ENCODE measurements at places on chromosomes 5 and 9.

DNA sequence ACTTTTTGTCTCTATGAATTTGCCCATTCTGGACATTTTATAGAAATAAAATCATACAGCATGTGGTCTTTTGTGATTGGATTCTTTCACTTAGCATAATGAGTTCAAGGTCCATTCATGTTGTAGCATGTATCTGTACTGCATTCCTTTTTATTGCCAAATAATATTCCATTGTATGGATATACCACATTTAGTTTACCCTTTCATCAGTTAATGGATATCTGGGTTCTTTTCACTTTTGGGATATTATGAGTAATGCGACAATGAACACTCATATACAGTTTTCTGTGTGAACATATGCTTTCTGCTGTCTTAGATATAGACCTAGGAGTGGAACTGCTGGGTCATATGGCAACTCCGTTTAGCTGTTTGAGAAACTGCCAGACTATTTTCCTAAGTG lies 41.3 kb upstream of the MAST4 start:
- DNase-seq, result no peak

DNA sequence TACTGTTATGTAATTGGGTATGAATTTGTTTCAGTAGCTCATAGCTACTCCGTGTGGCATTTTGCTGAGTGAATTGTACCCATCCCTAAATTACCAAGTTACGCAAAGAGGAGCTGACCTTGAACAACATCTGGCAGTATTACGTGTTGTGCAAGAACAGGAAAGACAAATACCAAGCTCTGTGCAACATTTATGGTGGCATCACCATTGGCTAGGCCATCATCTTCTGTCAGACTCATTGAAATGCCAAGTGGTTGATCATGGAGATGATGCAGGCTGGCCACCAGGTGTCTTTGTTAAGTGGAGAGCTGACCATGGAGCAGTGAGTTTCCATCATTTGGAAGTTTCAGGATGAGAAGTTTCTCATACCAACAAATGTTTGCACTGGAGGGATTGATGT lies 15.0 kb downstream of the ZSWIM6 start:
- DNase-seq, result no peak

DNA sequence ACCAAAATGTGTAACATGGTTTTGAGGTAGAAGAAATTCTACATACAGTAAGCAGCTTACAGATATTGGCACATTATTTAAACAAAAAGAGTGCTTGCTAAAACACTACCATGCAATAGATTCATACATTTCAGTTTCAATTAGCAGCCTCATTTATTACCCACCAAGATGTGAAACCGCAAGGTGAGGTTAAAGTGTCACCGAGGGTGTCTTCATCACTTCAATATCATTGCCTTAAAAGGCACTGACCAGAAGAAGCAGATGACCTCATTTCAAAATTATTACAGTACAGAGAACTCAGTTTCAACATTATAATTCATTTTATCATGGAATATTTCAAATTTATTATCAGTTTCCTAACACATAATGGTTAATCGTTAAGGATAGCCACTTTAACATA lies 302.2 kb downstream of the ISL1 start:
- DNase-seq, result no peak

DNA sequence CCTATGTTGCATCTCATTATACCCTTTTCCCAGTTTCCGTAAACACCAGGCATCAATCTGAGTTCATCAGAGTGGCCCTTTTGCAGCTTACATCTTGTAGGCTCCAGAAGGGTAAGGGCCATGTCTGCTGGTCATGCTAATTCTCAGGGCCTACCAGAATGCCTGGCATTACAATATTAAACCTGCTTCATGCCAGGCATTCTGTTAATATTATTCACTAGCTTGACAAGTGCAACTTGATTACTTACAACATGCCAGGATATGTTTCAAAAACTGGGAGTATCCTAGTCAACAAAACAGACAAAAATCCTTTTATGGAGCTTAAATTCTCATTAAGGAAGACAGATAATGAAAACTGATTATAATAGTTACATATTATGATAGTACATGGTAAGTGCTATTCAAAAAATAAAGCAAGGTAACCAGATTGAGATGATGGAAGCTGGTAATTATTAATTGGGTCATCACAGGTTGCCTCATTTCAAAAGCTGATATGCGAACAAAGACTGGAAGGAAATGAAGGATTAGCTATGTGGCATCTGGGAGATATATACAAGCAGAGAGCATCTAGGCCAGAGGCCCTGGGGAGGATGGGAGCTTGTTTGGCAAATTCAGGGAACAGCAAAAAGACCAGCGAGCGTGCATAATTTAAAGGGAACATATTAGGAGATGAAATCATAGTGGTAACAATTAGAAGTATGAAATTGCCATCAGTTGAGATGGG lies 406.3 kb downstream of the DMRT2 start:
- no peak for DNase-seq

- no peak for DNase-seq
These were observed 7.4 kb downstream of the NPM1 start for GRCh38 chr5:171395042-171395441.

GRCh38 chr5:54720341-54720740 lies 202.8 kb downstream of the SNX18 start:
- peak; percentile 57 for DNase-seq

DNA sequence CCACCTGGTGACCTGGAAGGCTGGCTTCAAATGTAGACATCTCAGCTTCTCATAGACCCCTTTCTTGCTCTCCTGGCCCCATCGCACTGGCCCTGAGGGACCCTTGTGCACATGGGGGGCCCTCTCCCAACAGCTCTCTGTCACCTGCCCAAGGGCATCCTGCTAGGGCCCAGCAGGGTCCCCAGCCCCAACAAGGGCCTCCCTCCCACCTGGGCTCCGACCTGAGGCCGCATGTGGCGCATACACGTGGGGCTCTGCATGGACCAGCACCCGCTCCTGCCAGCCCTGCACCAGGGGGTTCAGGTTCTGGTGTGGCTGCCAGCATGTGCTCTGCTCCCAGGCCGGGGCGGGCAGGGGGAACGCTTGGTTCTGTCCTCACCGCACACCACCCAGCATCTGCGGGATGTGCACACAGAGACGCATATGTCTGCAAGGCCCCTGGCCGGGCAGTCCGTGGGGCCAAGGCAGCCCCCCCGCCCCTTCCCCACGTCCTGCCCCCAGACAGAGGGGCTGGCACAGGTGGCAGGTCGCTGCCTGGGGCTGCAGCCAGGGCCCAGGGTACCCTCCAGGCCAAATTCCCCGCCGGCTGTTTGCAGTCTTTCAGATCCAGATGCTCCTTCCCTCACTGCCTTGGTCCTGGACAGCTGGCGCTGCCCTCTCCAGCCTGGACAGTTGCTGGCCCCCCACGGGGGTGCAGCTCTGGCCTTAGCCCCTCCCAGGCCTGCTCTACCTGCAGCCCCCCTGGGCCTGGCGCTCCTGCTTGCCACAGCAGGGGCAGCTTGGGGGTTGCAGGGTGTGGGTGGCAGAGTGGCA lies 17.9 kb upstream of the NRARP start:
- no peak for DNase-seq

- no peak for DNase-seq
These were observed 45.9 kb upstream of the PHYKPL start for GRCh38 chr5:178278358-178279023.

GRCh38 chr9:74920944-74921626 lies 31.6 kb downstream of the C9orf40 start:
- DNase-seq, result no peak

DNA sequence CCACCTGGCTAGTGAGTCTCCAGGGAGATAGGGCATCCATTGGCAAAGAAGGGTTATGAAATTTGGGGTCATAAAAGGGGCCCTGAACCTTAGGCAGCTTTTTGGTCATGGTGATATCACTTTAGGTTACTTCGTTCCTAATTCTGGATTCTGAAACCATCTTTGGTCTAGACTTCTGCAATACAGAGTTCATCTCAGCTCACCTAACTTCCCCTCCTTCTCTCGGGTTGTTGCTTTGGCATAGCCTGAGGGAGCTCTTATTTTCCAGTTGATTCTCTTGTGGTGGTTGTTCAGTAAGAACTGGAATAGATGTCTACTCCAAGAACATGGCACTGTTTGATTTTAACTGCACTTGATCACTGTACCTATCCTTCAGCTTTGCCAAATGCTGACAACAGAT lies 148.9 kb upstream of the RUSC2 start:
- DNase-seq, result no peak

Measured in fibroblast of skin of scalp (primary cell).